ENCODE measurements at places on chromosomes 3 and 15. TPM values are rescaled to one million over a fixed set of nuclear protein-coding genes. Genes with fewer than 3 reads are reported as not detected.

The THBS1 gene
- total RNA-seq: 2.8 TPM

The SMAD6 gene
- 0.05 TPM for total RNA-seq

The NKTR gene
- total RNA-seq: 46.7 TPM

The ACTC1 gene
- not detected for total RNA-seq

The SAMD7 gene
- total RNA-seq: not detected

The UBAP1L gene
- total RNA-seq: 5.2 TPM

The ZNF662 gene
- 1.4 TPM for total RNA-seq

The TRPM1 gene
- not detected for total RNA-seq

The ALS2CL gene
- total RNA-seq: 1.4 TPM

The DUOXA2 gene
- not detected for total RNA-seq

The FAN1 gene
- 16.7 TPM for total RNA-seq

The SKIC8 gene
- 54.5 TPM for total RNA-seq

The ROPN1B gene
- total RNA-seq: not detected

The SI gene
- total RNA-seq: not detected

The TRAIP gene
- 19.1 TPM for total RNA-seq

The CFAP92 gene
- 0.18 TPM for total RNA-seq

The CHCHD4 gene
- total RNA-seq: 25.4 TPM

The GRK7 gene
- total RNA-seq: not detected

The GPR27 gene
- 2.4 TPM for total RNA-seq

The C3orf52 gene
- 2.2 TPM for total RNA-seq

The PLSCR2 gene
- not detected for total RNA-seq

The HTR3E gene
- total RNA-seq: not detected

The TMEM40 gene
- total RNA-seq: not detected

The FGD5 gene
- not detected for total RNA-seq

The TYRO3 gene
- total RNA-seq: 2.2 TPM

The KBTBD12 gene
- total RNA-seq: 0.05 TPM

All from activated T-cell treated with anti-CD3 and anti-CD28 coated beads, Interleukin-2, amount 50 U/mL, for 4 hours (primary cell).